ENCODE measurements at places on chromosomes 2 and 18.

- DNase-seq: peak; percentile 39
Measured at GRCh38 chr2:1736997-1737480, 7.3 kb downstream of the PXDN start.

DNA sequence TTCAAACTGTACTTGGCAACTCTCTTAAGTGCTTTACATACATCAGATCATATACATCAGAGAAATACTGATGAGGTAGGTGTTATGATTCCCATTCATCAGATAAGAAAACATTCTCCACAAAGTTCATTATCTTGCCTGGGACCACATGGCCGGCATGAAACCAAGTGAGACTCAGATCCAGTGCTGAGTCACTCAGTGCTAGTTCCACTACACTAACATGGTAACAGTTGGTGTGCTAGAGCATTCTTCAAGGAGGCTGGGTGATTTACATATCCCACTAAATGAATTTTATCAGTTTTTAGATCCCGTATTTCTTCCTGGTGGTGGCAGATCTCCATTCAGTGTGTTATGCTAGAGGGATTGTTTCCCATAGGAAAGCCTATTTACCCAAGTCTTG lies 772.0 kb downstream of the CNTNAP5 start:
- no peak for DNase-seq

- no peak for DNase-seq
Measured at GRCh38 chr18:9861933-9862332, 23.8 kb upstream of the TXNDC2 start.

- DNase-seq: no peak
Measured at GRCh38 chr18:76484749-76485387, 10.2 kb downstream of the ZNF516 start.

- DNase-seq: no peak
Measured at GRCh38 chr2:221649051-221649775, 77.1 kb upstream of the EPHA4 start.

GRCh38 chr2:226137201-226137811 lies 662.3 kb downstream of the IRS1 start:
- DNase-seq: no peak

- no peak for DNase-seq
Measured at GRCh38 chr18:14100503-14101286, 31.5 kb downstream of the ZNF519 start.

- no peak for DNase-seq
Measured at GRCh38 chr2:75494137-75494769, 66.5 kb downstream of the EVA1A start.

GRCh38 chr2:216279459-216279858 lies 92.8 kb downstream of the MARCHF4 start:
- DNase-seq: no peak

DNA sequence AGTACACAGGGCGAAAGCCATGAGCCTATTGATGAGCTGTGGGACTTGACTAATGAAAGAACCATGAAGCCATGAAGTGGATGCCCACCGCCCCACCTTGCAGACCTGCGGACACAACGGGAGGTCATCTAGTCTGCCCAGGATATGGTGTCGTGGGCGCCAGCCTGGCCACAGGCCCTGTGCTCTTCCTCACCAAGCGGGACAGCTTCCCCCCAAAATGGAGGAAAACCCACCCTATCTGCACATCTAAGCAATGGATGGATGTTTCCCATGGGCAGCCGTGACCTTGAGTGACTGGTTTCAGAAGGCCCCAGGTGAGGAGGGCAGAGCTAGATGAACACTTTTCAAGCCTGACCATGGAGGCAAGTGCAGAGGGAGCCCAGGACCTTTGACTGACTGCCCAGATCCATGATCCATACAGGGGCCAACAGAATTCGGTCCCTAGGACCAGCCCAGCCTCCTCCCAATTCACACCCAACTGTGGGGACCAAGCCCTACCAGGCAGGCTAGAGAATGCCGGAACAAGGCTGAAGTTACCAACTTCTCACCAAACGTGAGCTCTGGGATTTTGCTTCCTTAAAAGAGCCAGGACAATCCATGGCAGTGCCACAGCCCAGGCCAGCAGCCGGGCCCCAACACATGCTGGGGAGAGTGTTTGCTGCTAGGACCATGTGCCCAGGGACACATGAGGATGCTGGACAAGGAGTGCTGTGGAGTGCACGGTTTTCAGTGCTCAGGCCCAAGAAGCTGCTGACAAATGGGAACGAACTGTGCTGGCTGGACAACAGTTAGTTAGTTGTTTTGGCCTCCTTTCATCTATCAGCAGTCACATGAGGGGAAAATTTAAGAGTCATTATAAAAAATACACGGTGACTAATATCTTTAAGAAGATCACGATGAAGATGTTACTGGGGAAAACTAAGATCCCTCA lies 249.4 kb downstream of the HDAC4 start:
- no peak for DNase-seq

DNA sequence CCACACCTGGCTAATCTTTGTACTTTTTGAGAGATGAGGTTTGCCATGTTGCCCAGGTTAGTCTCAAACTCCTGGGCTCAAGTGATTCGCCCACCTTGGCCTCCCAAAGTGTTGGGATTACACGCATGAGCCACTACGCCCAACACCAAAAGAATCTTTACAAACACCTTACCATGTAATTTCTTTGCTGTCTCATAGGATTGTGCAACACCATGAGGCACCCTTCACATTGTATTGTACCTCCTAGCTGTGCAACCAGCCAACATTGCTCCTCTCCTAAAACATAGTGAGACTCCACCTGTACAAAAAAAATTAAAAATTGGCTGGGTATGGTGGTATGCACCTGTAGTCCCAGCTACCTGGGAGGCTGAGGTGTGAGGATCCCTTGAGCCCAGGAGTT lies 3.1 kb upstream of the MFSD6 start:
- no peak for DNase-seq

DNA sequence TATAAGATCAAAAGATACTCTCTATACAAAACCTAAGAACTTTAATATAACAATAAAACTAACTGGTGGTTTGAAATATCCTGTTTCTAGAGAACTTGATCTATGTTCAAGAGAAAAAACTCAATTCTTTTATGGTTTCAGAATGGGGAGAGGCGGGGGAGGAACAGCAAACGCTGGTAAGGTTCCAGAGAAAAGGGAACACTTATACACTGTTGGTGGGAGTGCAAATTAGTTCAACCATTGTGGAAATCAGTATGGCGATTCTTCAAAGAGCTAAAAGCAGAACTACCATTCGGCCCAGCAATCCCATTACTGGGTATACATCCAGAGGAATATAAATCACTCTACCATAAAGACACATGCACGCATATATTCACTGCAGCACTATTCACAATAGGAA lies 17.2 kb downstream of the FAM98A start:
- no peak for DNase-seq

GRCh38 chr2:221389904-221390303 lies 182.2 kb downstream of the EPHA4 start:
- no peak for DNase-seq

DNA sequence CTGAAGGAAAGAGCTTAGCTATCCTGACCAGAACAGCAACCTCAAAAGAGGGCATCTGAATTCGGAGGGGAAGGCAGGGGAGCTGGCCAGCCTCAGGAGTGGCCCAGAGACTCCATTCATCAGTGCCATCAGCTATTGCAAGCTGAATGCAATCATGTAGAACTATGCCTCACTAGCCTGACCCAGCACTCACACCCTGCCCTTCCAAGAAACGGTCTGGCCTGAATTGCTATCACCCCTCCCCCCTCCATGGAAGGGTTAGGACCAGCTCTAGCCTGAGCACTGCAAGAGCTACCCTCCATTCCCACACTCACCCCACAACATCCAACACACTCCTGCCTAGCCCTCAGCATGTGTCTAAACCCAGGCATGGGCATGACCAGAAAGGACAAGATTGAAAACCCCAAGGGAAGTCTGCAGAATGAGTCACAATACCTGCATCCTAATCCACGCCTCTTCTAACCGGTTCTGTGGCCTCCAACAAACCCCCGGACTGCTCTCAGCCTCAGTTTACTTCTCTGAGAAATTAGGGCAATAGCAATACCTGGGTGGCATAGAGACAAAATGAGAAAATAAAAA lies 120.3 kb downstream of the BCL11A start:
- no peak for DNase-seq

- DNase-seq: no peak
Measured at GRCh38 chr18:48009116-48009745, 78.8 kb upstream of the SMAD2 start.

DNA sequence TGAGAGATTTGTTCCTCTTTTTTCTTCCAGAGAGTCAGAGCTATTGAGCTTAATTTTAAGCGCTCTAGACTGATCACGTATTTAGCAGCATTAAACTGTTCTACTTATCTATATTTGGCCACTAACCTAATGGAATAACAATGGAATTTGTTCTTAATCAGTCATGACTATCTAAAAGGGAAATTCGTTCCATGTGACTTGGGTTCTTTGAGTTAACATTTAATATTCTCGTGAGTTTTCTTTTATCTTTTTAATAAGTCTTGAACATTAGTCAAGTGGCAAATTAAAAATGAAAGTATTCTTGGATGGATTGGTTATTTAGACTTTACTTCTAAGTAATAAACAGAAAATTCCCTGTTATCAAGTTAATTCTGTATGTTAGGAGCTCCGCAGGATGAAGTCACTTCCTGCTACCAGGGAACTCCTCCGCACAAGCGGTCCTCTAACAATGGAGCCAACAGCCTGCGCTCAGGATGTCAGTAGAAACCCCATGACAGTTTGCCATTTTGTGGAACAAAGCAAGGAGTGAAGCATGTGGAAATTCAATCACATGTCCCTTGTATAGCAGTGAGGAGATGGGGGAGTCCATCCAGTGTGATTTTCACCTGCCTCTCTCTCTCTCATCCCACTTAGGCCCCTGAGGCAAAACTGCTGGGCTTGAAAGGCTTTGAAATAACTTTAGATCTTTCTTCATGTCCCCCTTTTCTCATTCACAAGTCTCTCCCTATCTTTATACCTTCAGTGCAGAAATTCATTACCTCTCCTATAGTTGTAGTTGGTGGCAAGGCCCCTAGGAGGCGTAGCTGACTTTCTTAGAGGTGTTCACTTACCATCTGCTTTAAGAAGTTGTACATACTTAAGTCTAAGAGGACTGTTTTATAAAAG lies 138.1 kb downstream of the WDR7 start:
- no peak for DNase-seq

GRCh38 chr18:11581286-11581685 lies 28.1 kb upstream of the SLC35G4 start:
- no peak for DNase-seq

GRCh38 chr2:54599326-54599710 lies 124.1 kb upstream of the EML6 start:
- DNase-seq: no peak

DNA sequence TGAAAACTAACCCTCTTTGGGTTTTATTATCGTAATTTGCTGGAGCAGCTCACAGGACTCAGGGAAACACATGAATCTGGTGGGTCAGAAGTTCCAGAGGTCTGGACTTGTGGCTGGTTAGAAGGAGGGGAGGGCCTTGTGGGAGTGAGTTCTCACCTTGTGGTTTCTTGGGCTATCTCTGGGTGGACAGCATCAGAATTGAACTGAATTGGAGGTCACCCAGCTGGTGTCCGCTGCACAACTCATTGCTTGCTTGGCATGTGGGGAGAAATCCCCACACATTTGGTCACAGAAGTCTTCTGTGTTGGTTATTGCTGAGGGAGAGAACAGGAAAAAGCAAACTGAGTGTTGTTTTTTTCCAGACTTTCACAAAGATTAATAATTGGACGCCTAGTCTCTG lies 27.5 kb downstream of the ZNF892 start:
- no peak for DNase-seq

GRCh38 chr18:9594823-9595596 lies 19.3 kb downstream of the PPP4R1 start:
- no peak for DNase-seq

- no peak for DNase-seq
Measured at GRCh38 chr2:148023861-148024260, 3.0 kb downstream of the MBD5 start.

DNA sequence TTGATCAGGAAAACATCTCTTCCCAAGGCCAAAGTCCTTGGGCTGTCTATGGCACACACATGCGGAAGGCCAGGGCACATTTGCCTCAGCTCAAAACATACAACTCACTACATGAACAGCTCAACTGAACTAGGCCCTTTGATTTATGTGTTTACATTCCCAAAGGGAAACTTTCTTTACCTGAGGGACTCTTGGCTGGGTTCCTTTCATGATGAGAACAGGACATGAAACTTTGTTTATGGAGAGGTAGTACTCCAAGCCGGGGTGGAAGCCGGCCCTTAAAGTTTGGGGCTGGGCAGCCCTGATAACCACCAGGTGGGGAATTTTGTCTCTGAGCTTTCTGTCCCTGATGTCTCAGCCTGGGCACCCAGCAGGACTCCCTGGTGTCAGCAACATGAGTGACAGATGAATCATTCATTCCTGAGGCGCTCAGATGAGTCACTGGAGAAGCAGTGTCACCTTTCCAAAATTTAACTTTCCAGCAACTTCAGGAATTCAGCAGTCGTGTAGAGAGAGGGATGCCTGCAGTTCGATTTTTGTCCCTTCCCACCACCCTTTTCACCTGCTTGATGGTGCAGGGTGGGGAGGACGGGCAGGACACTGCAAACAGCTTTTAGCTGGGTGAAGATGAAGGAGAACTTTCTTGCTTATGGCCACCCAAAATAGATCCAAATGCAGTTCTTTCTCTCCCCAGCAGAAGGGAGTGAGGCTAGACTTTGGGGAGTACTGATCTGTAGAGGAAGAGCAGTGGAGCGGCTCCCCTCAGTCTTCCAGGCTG lies 331.6 kb downstream of the DYSF start:
- DNase-seq: peak; percentile 29

DNA sequence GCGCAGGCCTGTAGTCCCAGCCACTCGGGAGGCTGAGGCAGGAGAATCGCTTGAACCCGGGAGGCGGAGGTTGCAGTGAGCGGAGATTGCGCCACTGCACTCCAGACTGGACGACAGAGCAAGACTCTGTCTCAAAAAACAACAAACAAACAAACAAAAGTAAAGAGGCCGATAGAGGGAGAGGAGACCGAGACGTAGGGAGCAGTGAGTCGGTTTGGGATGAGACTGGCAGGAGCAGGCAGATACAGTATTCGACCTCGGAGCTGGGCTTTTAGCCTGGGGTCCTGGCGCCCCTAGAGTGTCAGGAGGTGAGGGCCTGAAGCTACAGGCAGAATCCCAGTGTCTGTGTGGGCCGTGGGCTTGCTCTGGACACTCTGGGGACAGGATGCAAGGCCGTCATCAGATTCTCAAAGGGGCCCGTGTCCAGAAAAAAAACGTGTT lies 51.2 kb downstream of the SLC4A1AP start:
- DNase-seq: no peak

DNA sequence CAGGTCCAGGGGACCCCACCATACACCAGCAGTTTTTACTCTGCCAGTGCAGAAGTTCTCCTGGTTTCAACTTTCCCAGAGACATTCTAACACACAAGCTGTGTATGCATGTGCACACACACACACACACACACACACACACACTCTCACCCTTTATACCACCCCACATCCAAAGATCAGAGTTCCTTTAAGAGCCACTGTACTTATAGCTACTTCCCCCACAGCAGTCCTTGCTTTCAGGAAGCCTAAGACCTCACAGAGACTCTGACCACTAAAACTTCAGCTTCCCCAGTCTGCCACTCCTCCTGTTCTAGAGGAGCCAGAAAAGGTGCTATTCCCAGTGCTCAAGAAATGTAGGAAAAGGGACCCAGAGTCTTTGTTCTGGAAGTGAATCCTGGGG lies 107.8 kb downstream of the ZNF521 start:
- no peak for DNase-seq

Measured in ecto neural progenitor cell (in vitro differentiated cells).